ENCODE measurements at places on chromosomes 16 and 17.

GRCh38 chr17:59371416-59372100 lies 40.1 kb downstream of the YPEL2 start:
- peaks cover 86% of the 10 kb centered on the region for H3K4me1 ChIP-seq
- no peak for DNase-seq
- H3K27me3 ChIP-seq: no peaks in the 10 kb centered on the region
- no peak overlapping the region for H3K4me3 ChIP-seq

DNA sequence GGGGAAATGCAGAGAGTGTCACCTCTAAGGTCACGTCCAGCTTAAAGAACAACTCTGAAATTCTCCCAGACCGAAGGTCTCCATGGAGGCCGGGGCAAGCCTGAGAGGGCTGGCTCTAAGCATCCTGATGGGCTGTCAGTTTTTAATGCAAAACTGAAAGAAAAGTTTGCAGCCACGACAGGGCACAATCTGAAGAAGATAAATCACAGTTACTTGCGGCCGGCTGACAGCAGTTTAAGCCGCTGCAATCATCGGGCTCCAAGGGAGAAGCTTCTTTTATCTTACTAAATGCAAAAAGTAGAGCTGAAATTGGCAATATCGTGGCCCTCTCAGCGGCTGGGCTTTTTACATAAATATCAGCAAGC lies 168.8 kb downstream of the CYLD start:
- no peaks in the 10 kb centered on the region for H3K4me1 ChIP-seq
- DNase-seq: no peak
- no peak overlapping the region for H3K4me3 ChIP-seq
- no peak overlapping the region for H3K27ac ChIP-seq

GRCh38 chr17:78019367-78019975 lies 61.0 kb downstream of the TNRC6C start:
- no peak overlapping the region for H3K4me3 ChIP-seq
- no peaks in the 10 kb centered on the region for H3K27me3 ChIP-seq
- H3K27ac ChIP-seq: peak overlapping the region; percentile 12
- DNase-seq: no peak
- peaks cover 23% of the 10 kb centered on the region for H3K4me1 ChIP-seq

- H3K4me1 ChIP-seq: peaks cover 5% of the 10 kb centered on the region
- H3K4me3 ChIP-seq: no peak within 1 kb of the TSS
- H3K27me3 ChIP-seq: peaks cover 5% of the 10 kb centered on the region
Measured at GRCh38 chr17:10198509-10199249, at the start of gene GAS7. TSS of gene GAS7 (minus strand) at chr17:10198606.

Data from CD4-positive, alpha-beta memory T cell (primary cell).